HAP-1 (cell line): ENCODE measurements at places on chromosomes 2 and 18.

DNA sequence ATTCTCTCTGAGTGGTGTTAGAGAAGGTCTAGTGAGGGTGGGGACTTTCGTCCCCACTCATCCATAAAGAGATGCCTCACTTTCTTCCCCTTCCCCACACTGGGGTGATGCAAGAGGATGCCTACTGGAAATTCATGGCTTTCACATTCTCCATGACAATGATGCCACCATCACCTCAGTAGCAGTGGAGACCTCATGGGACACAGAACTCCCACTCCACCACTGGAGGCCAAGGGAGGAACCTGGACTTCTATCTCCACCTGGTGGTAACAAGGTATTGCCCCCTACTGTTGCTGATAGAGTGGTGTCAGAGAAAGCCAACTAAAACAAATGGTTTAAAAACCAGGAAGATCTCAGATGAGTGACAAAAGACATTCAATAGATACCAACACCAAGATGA, 110.9 kb downstream of the INHBB start:
- no peak for DNase-seq

DNA sequence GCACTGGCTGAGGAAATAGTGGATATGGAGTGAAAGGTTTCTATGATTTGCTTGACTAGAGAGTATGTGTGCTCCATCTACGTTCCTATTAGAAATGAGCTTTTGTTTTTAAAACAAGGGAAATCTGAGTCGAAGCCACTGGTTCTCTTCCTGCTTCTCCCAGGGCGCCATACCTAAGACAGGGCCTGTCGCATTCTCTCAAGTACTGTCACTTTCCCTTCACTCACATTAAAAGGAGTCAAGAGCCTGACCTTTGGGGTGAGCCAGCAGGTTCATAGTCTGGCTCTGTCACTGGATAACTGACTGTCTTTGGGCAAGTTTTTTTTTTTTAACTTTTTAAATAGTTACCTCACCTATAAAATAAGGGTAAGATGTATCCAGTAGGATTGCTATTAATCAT, 121.0 kb downstream of the MAP3K20 start:
- DNase-seq = no peak

DNA sequence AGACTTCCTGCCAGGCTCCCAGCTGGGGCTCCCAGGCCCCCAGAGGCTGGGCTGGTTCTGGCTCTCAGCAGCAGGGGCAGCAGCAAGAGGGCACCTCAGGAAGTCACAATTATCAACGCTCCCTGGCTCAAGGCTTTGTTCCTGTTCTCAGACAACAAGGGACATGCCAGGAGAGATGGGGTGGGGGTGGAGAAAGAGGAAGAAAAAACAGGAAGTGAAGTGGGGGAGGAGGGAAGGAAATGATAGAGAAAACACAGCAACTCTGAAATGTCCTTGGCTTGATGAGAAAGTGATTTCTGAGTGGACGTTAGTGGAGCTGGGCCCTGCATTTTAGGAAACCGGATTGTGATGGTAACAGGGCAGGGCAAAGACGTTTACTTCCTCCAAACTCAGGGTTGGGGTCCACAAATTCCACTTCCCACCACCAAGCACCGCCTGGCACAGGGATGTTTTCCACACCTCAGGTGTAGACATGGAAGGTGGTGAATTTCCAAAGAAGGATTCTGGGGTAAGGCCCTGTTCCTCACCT, 40.4 kb downstream of the CYRIA start:
- DNase-seq = no peak

GRCh38 chr2:53886406-53887280, 26.9 kb upstream of the GPR75 start:
- no peak for DNase-seq

- no peak for DNase-seq
Observed at GRCh38 chr2:134397146-134397896, 143.4 kb downstream of the MGAT5 start.

GRCh38 chr18:55343396-55344073, 244.5 kb downstream of the TCF4 start:
- DNase-seq = peak; percentile 54

GRCh38 chr18:55501982-55502710, 85.8 kb downstream of the TCF4 start:
- no peak for DNase-seq

DNA sequence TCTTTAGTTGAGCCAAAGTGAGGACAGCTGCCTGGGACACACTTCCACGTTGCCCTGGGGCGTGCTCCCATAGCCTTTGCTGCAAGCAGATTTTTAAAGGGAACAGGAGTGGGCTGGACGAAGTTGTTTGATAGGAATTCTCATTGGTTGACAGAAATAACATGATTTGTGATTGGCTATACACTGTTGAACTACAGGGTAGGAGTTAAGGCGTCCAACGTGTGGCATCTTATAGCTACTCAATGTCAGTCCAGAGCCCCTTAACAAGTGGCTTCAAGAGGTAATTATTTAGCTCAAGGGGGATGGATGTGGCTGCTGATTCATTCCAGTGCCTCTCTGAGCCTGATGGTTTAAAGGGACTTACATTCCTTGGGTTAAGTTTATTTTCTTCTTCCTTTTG, 65.5 kb downstream of the ACAA2 start:
- DNase-seq = no peak

GRCh38 chr2:189022053-189022481, 47.9 kb downstream of the COL3A1 start:
- no peak for DNase-seq

GRCh38 chr2:128631698-128632500, 313.2 kb upstream of the HS6ST1 start:
- DNase-seq = no peak

DNA sequence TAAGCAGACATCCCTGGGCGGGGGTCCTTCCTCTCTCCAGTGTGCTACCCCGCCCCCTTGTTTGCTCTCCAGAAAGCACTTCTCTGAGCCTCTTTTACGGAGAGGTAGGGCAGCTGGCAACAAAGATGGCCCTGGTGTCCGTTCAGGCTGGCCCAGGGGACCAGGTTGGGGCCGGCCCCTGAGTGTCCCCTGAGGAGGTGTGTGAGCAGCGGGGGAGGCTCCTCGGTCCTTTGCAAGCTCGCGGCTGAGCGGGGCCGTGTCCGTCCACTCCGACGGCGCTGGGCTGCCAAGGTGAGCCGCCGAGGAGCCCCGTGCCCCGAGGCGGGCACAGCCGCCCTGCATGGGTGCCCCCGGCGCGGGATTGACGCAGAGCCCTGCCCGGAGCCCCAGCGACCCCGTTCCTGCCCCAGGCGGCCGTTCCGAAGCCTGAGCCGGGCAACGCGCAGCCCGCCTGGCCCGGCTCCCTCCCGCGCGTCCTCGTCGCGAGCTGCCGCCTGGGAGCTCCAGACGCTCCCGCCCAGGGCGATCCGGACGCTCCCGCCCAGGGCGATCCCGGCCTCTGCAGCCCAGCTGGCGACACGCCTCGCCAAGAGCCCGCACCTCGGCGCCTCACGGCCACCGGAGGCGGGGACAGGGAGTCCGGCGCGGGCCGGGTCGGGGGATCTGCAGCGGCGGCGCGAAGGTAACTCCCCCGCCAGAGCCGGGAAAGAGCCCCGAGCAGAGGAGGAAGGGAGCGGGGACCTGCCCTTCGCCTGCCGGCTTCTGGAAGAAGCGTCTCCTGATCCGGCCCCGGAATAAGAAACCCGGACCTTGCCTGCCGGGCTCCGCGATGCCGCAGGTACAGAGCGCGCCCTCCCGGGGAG, at the start of gene PROKR1:
PROKR1 (plus strand) TSS at position 569 of the 863 bp plus-strand sequence. CDS start 2,243 bp downstream, outside the sequence.
- no peak for DNase-seq

- no peak for DNase-seq
Observed at GRCh38 chr2:20917719-20918572, 95.0 kb upstream of the LDAH start.

DNA sequence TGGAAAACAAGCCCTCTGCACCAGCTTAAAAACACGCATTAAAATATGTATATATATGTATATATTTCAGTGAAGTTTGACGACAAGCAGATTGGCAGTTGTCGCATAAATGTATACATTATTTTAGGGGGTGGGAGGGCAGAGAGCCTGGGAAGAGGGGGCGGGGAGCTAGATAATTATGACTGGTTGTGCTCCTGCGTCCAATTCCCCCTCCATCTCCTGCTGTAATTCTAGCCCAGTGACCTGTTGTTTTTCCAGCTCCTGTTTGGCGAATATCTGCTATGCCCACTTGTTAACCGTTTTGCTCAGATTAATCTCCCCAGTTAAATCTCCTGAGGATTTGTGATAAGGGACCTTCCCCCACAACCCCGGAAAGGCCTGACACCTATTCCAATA, 656 bp downstream of the UNC80 start:
- no peak for DNase-seq

GRCh38 chr2:85309699-85310321, 18.0 kb downstream of the TGOLN2 start:
- DNase-seq = no peak

DNA sequence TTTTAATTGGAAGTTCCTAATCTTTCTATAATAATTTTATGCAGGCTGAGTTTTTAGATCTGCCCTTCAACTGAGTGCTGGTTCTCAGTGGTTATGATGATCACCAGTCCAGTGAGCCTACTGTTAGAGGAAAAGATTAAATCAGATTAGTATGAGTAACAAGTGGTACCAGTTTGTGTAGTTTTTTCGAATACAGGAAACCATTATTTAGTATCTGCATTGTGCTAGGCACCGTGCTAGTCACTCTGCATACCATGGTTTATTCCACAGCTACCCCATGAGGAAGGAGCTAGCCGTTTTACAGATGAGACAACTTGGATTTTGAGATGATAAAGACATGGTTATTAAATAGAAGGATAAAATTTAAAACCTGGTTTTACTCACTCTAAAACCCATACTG, 6.1 kb downstream of the PSMD1 start:
- no peak for DNase-seq

DNA sequence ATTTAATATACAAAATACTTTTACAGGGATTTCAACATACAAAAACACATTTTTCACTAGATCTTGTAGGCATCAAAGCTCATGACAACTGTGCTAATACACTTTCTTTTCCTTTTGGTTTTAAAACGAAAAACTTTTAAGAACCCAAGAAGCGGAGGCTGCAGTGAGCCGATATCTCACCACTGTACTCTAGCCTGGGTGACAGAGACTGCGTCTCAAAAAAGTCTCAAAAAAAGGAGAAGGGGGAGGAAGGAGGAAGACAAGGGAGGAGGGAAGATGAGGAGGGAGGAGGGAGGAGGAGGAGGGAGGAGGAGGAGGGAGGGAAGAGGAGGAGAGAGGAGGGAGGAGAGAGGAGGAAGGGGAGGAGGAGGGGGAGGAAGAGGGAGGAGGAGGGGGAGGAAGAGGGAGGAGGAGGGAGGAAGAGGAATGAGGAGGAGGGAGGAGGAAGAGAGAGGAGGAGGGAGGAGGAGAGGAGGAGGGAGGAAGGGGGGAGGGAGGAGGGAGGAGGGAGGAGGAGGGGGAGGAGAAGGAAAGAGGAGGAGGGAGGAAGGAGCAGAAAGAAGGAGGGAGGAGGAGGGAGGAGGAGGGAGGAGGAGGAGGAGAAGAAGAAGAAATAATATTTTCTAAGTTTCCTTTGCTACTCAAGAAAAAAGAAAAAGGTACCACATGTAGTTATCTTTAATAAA, 13.8 kb downstream of the ROCK2 start:
- DNase-seq = no peak

DNA sequence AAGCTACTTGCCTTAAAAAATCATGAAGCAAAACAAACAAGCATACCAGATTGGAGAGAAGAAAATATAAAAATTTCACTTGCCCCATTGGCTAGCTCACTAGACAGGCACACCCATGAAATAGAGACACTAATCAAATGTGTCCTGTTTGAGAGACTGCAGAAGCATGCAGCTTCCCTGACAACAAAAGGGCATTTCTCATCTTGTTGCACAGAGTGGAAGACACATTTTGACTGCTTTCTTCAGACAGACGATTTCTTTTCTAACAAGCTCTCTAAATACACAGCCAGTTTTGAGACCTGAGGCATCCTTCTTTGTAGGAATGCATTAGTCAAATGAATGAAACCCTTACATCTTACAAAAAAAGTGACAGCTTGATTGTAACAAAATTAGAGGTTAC, 1558.6 kb upstream of the NXPH2 start:
- no peak for DNase-seq

DNA sequence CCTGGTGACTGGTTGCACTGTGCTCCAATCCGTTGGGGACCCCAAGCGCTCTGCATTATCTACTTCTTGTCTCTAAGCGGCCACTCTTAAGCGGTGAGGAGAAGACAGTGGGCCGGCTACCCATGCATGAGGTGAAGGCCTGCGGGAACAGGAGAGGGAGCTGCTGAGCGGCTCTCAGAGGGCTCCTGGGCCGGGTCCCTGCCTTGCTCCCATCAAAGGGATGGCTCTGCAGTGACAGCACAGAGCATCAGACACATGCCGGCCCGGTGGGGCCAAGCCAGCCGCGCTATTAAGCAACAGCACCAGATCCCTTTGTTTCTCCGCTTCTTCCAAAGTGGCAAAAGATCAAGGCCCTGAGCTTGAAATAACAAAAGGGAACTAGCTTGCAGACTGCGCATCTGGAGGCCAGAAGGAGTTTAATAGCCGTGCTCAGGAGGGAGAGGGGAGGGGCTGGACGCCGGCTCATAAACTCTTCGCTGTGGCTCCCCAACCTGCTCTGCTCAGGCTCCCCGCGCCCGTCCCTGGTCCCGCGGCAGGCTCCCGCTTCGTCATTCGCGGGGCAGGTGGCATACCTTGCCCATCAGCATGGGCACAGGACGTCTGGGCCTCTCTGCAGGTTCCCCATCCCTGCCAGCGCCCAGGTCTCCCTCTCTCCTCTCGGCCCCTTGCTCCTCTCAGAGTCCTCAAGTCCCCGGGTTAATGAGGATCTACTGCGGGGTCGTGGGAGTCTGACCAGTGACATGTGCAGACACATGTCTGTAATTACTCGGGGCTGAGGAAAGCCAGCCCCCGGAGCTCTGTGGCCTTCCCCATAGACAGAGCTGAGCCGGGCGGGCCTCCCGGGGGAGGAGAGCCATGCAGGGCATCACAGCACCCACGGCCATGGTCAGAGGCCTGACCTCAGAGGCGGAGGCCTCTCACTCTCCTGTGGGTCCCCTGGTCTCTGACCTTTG, 96.7 kb downstream of the ASB1 start:
- no peak for DNase-seq

DNA sequence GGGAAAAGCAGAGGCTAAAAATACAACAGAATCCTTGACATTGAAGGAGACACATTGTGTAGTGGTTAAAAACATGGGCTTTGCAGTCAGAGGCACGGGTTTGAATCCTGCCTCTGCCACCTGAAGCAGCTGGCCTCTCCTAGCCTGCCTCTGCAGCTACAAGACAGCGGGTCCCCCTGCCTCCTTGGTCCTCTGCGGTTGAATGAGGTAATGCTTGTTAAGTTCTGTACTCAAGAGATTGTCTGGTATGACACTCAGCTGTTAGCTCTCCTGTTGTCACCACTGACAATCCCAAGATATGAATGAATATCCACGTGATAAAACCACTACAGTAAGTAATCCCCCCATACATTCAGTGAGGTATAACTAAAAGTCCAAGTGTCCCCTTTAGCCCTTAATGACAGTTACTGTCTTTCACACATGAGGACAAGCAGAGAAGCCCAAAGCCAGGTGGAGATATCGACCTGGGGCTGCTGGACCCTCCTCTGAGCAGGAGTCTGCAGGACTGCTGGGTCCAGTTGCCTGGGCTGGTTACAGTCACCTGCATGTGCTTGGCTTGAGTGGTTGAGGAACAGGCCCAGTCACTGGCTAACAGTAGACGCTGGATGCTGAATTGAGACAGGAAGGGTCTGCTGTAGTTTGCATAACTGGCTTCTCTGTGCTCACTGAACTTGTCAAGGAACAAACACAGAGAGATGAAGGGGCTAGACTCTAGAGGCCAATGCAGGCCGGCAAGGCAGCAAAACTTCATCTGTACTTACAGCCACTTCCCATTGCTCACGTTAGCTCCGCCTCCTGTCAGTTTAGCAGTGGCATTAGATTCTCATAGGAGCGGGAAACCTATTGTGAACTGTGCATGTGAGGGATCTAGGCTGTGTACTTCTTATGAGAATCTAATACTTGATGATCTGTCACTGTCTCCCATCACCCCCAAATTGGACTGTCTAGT, 85.5 kb downstream of the TGFA start:
- no peak for DNase-seq

- no peak for DNase-seq
Observed at GRCh38 chr2:112674229-112674628, 28.5 kb downstream of the SLC20A1 start.
